Sigmoid colon (tissue), 7 donors: ENCODE measurements at places on chromosomes 11 and 22.

DNA sequence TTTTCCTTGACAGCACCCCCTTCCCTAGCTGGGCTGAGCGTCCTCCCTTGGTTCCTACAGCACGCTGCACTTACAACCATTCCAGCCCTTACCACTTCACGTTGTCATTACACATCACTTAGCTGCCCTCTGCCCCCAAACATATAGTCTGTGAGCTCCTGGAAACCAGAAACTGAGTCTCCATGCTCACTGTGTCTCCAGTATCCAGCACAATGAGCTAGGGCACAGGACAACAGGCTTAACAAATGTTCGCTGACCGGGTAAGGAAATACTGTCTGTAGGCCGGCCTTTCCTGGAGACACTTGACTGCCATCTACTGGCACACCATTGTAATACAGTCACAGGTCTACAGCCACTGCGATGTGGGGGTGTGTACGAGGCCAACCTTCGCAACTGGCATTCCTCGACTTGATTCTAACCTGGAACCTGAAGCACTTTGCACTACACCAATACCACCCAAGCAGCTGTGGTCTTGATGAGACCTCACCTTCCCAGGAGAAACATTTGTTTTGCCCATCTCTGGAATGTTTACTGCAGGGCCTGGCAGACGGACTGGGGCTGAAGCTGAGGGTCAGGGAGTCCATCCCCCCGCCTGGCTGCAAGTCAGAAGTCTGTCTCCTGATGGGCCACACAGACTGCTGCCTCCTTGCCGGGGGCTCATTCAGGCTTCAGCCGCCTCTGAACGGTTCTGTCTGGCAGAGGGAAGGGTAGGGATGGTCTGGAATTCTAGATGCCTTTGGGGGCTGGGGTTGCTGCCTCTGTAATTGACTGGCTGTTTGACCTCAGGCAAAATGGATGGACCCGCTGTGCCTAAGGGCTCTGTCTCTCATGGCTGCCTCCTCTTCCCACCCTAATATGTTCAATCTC is 72.0 kb downstream of the SYN3 start:
- peak; percentile 86 for DNase-seq

GRCh38 chr11:69653406-69653960 is 12.5 kb downstream of the CCND1 start:
- DNase-seq, result no peak

- no peak for DNase-seq
Observed at GRCh38 chr22:46635756-46636155, 15.6 kb downstream of the GRAMD4 start.

GRCh38 chr11:61021661-61022212 is 50.3 kb downstream of the CD6 start:
- DNase-seq, result peak; percentile 64

DNA sequence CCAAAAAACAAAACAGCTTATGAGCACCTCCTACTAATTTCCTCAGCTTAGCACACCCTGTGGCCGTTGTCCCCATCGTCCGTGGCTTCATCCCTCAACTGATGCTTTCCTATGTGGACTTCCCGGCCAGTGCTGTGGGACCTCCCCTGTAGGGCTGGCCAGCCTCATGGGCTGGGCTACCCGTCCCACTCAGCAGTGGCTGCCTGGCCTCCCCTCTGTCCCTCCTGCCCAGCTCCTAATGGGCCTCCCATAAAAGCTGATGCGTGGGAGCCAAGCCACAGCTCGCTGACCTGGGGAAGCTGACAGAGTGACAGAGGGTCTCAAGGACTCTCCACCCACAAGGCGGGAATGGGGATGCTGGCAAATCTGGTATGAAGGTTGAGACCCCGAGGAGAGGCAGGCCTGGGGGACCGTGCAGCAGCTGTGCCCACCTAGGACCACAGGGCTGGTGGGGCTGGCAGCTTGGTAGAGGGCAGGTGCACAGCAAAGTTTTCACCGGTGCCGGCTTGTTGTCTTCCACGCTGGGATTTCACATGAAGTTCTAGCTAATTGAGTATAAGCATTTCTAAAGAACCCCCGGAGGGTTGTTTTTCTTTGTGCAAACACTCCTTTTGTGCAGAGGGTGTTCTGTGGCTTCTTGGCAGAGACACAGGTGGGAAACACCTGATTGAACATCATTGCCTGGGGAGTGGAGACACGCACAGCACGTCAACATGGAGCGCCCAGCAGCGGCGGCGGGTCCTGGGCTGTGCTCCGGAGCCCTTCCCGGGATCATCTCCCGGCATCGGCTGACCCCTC is 23.2 kb downstream of the TBX1 start:
- no peak for DNase-seq

- no peak for DNase-seq
Observed at GRCh38 chr11:28878025-28878424, 769.8 kb downstream of the METTL15 start.

GRCh38 chr11:70298243-70298915 is 27.9 kb downstream of the PPFIA1 start:
- DNase-seq, result peak; percentile 8

GRCh38 chr11:30016588-30017363 is at the start of gene KCNA4:
Gene KCNA4 (minus strand): TSS chr11:30017030. CDS start chr11:30012678, 4,352 bp downstream.
- no peak for DNase-seq

- DNase-seq, result no peak
Observed at GRCh38 chr22:49051491-49052022, 776.1 kb downstream of the BRD1 start.

GRCh38 chr11:10945196-10945595 is 87.3 kb upstream of the ZBED5 start:
- DNase-seq, result no peak
